Nephron progenitor cell (in vitro differentiated cells): ENCODE measurements at places on chromosomes 4 and X.
A peak's percentile ranks its signal among the peaks of the same experiment; 100 is the strongest.

DNA sequence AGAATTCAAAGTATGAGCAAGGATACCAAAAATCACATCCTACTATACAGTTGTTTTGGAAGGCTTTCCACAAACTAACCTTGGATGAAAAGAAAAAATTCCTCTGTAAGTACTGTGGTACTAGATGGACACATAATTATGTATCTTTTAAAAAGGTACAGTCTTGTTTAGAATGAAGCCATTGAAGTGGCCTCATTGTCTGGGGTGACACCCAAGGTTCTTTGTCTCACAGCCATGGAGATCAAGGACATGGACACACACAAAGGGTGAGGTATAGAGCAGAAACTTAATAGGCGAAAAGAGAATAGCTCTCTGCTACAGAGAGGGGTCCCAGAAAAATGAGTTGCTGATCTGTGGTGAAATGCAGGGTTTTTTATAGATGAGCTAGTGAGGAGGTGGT lies 16.8 kb upstream of the HERC5 start:
- DNase-seq = no peak

GRCh38 chrX:133999031-133999705 lies 13.8 kb upstream of the GPC3 start:
- peak; percentile 11 for DNase-seq

- DNase-seq = no peak
These were observed 15.1 kb upstream of the PRSS12 start for GRCh38 chr4:118367872-118368271.

DNA sequence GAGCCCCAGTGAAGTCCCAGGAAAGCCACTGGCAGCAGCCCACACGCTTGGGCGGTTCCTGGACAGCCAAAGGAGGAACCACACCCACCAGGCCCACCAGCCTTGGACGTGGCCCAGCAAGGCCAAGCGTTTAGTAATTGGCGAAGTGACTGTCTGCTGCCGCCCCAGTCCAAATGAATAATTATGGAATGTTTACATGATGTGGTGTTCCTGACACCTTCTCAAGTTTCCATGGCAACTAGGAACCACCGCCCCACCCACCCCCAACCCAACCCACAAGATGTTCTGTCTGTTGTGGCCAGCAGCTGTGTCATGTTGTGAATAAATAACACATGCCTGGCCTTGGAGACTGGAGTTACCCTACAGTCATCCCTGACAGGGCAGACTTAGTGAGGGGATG lies 22.3 kb downstream of the APLN start:
- DNase-seq = no peak

DNA sequence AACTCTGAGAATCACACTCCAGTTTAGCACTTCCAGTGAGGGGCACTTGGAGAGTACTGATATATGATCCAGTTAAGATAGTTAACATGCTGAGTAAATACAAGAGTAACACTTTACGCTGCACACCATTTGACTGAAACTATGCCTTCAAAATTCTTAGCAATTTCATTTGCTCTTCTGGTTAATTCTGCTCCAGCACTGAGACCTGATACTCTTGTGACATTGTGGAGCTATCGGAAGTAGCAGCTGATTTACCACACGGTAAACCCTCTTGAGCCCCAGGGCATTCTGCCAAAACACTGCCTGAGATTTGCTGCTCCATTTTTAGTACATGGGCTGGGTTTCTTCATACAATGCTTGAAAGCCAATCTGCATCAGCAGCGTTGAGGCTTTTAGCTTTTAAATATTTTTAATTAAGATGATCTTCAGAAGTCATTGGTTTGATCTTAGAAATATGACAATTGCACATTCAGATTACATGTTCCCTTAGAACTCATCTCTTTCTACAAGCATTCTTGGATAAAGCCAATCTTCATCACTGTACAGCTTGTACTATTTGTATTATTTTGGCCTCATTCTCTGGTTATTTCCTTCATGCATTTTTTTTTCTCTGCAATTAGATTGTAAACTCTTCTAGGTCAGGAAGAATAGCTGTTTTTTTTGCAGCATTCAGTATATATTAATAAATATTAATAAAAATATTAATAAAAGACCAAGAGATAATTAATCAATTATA lies 67.8 kb upstream of the ETNPPL start:
- no peak for DNase-seq
